ENCODE measurements at places on chromosomes 7 and 10. TPM values are rescaled to one million over a fixed set of nuclear protein-coding genes. Genes with fewer than 3 reads are reported as not detected.
A peak's percentile ranks its signal among the peaks of the same experiment; 100 is the strongest.

GRCh38 chr10:83965473-83965872 lies 173.8 kb upstream of the GHITM start:
- DNase-seq: no peak
- H3K27me3 ChIP-seq: no peaks in the 10 kb centered on the region
- no peaks in the 10 kb centered on the region for H3K4me1 ChIP-seq
- H3K27ac ChIP-seq: no peak overlapping the region

DNA sequence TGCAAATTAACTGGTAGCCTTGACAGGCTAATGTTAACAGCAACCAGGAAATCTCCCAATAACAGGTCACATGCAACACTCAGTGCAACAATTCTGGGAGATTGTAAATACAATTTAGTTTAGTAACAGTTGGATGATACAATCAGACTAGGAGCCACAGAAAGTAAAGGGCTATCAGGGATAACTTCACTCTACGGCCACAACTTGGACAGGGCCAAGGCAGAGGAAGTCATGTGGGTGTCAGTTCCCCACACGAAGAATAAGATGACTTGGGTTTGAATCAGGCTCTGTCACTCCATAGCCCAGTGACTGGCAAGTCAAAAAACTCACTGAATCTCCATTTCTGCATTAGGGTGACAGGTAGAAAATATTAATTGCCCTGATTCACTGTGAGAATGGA lies 217.3 kb upstream of the CCDC6 start:
- no peak for DNase-seq
- no peaks in the 10 kb centered on the region for H3K27me3 ChIP-seq
- no peak overlapping the region for H3K4me3 ChIP-seq
- H3K27ac ChIP-seq: no peak overlapping the region

DNA sequence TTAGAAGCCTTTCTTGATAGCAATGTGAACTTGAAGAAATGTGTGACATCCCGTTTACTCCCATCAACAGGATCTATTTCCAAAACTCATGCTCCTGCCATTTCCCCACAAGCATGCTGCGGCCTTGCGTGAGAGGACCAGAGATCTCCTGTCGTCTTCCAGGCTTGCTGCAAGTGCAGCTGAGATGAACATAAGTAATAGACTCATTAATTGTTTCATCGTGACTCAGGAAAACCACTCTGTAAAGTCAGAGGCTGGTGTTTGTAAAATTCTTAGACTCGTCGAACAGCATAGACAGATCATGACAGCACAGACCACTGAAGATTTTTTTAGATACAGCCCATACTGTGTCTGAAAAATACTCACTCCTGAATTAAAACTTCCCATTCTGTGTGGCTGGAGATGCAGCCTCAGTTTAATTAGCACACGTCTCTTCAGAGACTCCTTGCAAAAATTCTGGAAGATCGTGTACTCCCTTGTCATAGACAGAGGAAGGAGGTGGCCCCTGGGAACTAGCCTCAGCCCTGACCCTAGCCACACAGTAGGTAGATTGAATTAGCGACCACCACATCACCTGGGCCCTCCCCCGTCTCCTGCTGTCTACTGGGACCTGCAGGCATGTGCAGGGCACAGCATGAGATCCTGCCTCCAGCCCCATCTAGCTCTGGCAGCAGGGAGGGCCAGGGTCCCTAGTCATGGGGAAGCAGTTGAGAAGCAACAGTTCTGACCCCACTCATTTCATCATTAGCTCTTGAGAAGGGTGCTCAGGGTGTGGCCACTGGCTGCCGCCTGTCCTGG lies 226.0 kb downstream of the CELF2 start:
- no peak overlapping the region for H3K4me3 ChIP-seq
- peaks cover 77% of the 10 kb centered on the region for H3K4me1 ChIP-seq
- H3K27me3 ChIP-seq: no peaks in the 10 kb centered on the region

DNA sequence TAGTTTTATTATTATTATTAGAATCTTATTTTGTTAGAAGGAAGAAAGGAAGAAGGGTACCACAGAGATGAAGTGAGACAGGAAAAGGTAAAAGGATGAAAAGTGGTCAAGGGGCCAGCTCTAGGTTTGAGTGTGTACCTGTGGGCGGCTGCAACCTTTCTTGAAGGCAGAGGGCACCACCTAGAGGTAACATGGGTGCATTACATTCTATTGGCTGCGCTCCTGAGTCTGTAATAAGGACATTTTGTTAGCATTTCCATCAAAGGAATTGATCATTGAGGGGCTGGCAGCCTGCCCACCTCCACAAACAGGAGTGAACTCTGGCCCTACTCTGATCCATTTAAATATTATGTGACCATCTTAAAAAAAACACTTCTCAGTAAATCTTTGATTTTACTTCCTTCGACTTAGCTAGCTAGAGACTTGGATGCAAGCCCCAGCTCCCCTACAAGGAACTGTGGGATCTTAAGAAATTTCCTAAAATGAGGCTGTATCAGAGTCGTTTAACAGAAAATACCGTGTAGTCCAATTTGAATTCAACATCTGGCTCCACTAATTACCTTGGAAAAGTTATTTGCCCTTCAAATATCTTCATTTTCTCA lies 610.4 kb downstream of the IPMK start:
- H3K36me3 ChIP-seq: no peaks in the 10 kb centered on the region
- H3K4me1 ChIP-seq: no peaks in the 10 kb centered on the region
- DNase-seq: no peak
- H3K4me3 ChIP-seq: no peak overlapping the region

DNA sequence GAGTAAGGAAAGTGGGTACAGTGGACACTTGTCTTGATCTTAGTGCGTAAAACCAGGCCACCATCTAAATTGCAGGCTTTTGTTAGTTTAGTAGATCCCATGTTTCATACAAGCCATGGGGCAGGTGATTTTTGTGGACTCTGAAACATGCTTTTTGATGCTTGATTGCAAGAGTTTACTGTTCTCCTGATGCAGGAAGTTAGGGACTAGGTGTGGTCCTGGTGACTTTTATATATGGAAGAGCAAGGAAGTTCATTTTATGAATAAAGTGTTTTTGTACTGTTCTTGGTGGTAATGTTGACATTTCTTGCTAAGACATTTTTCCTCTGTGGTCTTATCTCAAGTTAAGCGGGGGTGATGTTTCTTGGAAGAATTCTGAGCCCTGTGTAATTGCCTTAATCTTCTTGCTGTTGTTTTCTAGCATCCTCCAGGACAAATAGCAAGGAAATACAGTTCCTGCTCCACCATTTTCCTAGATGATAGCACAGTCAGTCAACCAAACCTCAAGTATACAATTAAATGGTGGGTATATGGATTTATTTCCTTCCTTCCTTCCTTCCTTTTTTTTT lies 89.0 kb upstream of the GJD4 start:
- no peaks in the 10 kb centered on the region for H3K36me3 ChIP-seq
- H3K27ac ChIP-seq: no peak overlapping the region
- no peak overlapping the region for H3K4me3 ChIP-seq
- H3K27me3 ChIP-seq: no peaks in the 10 kb centered on the region
- H3K4me1 ChIP-seq: no peaks in the 10 kb centered on the region
- DNase-seq: no peak

GRCh38 chr7:95660023-95660434 lies 63.7 kb upstream of the PDK4 start:
- H3K4me1 ChIP-seq: no peaks in the 10 kb centered on the region
- no peak overlapping the region for H3K4me3 ChIP-seq
- H3K27me3 ChIP-seq: no peaks in the 10 kb centered on the region
- no peaks in the 10 kb centered on the region for H3K36me3 ChIP-seq
- H3K27ac ChIP-seq: no peak overlapping the region
- DNase-seq: no peak

DNA sequence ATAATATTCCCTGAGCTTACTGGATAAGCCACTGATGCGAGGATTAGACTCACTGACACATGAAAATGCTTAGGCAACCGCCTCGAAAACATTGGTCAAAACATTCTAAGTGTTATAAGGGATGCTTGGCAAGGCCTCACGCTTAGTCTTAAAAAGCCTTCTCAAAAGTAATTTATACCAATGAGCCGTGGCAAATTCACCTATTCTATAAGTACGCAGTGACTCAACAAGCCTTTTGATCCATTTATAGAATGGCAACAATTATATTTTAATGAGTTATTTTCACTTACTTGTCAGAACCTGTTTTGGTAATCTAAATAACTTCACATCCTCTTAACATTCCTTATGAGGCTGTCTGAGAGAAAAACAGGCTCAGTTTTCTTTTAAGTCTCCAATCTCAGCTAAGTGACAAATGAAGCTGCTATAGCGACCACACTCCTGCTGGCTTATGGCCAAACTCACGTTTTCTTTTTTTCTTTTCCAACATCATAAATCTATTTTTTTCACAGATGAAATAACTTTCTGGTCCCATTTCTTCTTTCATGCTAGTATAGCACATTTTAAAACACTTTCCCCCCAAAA lies 121.2 kb upstream of the AFAP1L2 start:
- DNase-seq: peak; percentile 84
- H3K4me3 ChIP-seq: peak overlapping the region; percentile 48
- peaks cover 44% of the 10 kb centered on the region for H3K4me1 ChIP-seq
- peaks cover 3% of the 10 kb centered on the region for H3K36me3 ChIP-seq
- no peaks in the 10 kb centered on the region for H3K27me3 ChIP-seq

DNA sequence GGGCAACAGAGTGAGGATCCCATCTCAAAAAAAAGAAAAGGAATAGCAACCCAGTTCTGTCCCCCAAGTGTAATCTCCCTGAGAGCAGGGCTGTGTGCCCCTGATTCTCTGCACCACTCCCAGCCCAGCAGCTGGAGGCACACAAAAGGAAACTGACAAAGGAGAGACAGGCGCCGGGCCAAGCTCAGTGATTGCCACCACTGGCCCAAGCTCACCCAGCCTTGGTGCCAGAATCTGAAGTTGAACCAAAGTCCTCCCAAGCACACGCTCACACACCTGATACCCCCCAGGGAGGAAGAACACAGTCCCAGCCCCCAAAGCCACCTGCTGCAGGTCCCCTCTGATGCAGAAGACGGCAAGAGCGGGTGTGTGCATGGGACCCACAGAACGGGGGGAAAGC lies 50.3 kb downstream of the TNRC18 start:
- H3K27ac ChIP-seq: no peak overlapping the region
- no peaks in the 10 kb centered on the region for H3K27me3 ChIP-seq
- no peak for DNase-seq
- peaks cover 57% of the 10 kb centered on the region for H3K36me3 ChIP-seq

The CLRN3 gene
- total RNA-seq: not detected

The GPAM gene
- total RNA-seq: 4.7 TPM

DNA sequence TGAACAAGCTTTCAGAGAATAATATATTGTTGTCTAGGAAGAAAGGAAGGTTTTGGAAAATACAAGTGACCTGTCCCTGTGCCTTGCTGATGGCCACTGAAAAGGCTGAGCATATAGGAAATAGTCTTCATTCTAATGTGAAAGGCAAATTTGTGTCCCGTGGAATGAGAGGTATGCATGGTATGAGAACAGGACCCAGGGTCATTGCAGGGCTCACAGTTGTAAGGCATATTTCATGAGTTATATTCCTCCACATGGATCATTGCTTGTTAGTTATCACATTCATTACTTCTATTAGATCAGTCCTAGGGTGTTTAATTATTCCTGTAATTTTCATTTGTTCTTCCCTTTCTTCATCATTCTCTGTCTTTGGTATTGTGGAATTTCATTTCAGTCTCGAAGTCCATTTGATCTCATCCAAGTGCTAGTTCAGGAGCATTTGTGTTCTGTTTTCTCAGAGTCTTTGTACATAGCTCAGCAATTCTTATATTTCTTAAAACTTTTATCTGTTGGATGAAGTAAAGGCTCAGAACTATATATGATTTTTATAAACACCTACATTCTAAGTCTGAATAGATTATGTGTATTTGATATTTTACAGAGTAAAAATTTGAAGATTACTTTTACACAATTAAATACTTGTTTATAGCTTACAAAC lies 39.4 kb upstream of the ARHGAP21 start:
- no peak overlapping the region for H3K27ac ChIP-seq
- no peaks in the 10 kb centered on the region for H3K36me3 ChIP-seq
- H3K4me3 ChIP-seq: no peak overlapping the region

DNA sequence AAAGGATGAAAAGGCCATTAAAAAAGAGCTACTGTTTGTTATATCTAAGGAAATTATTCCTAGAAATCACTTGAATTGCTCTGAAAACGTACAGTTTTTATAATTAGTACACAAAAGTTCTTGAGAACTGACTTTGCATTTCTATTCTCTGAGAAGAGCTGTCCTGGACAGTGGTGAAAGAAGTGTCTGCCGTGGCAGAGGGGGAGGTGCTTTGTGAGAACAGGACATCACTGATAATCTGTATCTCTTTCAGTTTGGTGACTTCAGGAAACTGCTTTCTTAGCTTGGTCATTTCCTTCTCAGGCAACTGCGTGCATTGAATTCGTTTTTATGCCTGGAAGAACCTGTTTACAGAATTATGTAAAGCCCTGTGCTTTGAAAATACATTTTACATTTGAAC lies 52.1 kb downstream of the POLL start:
- H3K27ac ChIP-seq: no peak overlapping the region
- H3K4me1 ChIP-seq: no peaks in the 10 kb centered on the region
- no peak overlapping the region for H3K4me3 ChIP-seq
- no peaks in the 10 kb centered on the region for H3K27me3 ChIP-seq

- H3K27ac ChIP-seq: no peak overlapping the region
Measured at GRCh38 chr7:91557789-91558404, 293.7 kb downstream of the FZD1 start.

DNA sequence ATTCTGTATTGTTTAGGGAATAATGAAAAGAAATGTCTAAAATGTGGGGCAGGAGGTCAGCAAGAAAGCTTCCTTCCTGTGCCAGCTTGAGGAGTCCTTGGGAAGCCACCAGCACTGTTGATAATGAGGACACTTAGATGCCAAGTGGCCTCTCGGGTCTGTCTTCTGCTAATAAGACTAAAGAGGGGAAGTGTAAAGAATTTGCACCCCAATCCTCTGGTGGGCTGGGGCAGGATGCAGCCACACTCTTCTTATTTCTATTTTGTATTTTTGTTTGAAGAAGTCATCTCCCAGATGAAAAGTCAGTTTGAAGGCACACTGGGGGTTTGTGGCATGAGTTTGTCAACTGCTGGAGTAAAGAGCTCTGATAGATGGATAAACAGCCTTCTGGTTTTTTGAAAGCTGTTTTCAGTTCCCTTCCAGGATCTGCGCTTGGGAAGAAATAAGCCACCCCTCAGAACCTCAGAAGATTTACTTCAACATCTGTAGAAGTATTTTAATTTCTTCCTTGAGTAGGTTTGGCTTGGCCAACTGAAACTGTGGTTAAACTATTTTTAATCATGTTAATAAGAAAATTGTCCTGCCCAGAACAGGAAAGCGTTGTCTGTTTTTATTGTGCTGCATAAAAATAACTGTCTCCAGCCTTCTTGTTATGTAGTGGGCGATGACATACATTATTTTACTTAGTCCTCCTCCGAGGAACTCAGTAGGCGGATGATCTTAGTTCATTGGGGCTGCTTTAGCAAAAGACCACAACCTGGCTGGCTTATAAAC lies 128.8 kb upstream of the GPR26 start:
- no peaks in the 10 kb centered on the region for H3K4me1 ChIP-seq
- no peaks in the 10 kb centered on the region for H3K27me3 ChIP-seq
- H3K36me3 ChIP-seq: no peaks in the 10 kb centered on the region
- no peak overlapping the region for H3K4me3 ChIP-seq

- no peaks in the 10 kb centered on the region for H3K27me3 ChIP-seq
- no peaks in the 10 kb centered on the region for H3K36me3 ChIP-seq
Measured at GRCh38 chr7:24152356-24152755, 131.6 kb upstream of the NPY start.

The GIMAP1 gene
- 11.1 TPM for total RNA-seq

GRCh38 chr7:100575206-100575631 lies 1.5 kb upstream of the SAP25 start:
- no peak overlapping the region for H3K27ac ChIP-seq
- peaks cover 65% of the 10 kb centered on the region for H3K36me3 ChIP-seq
- H3K27me3 ChIP-seq: no peaks in the 10 kb centered on the region
- no peak overlapping the region for H3K4me3 ChIP-seq
- no peak for DNase-seq
